ENCODE measurements at places on chromosomes 11 and 22. TPM values are rescaled to one million over a fixed set of nuclear protein-coding genes. Genes with fewer than 3 reads are reported as not detected.

Gene VPREB1
- not detected for total RNA-seq

Gene MS4A4A
- not detected for total RNA-seq

Gene MRGPRX4
- total RNA-seq = 0.18 TPM

Gene SMC1B
- not detected for total RNA-seq

Gene SHISA8
- total RNA-seq = not detected

Gene TUBA8
- total RNA-seq = 0.35 TPM

Gene RCOR2
- total RNA-seq = 6.9 TPM
